Activated CD4-positive, CD25-positive, alpha-beta regulatory T cell treated with anti-CD3 and anti-CD28 coated beads, Interleukin-2, amount 50 U/mL, for 72 hours (primary cell): ENCODE measurements at places on chromosomes 12 and 14.

GRCh38 chr12:81627336-81628189 is 131.6 kb downstream of the PPFIA2 start:
- DNase-seq: no peak

GRCh38 chr14:88078525-88078924 is 73.6 kb downstream of the GPR65 start:
- no peak for DNase-seq

GRCh38 chr12:119869720-119870119 is 7.4 kb downstream of the CIT start:
- no peak for DNase-seq

- no peak for DNase-seq
Observed at GRCh38 chr12:70842942-70843341, 77.6 kb downstream of the PTPRR start.

DNA sequence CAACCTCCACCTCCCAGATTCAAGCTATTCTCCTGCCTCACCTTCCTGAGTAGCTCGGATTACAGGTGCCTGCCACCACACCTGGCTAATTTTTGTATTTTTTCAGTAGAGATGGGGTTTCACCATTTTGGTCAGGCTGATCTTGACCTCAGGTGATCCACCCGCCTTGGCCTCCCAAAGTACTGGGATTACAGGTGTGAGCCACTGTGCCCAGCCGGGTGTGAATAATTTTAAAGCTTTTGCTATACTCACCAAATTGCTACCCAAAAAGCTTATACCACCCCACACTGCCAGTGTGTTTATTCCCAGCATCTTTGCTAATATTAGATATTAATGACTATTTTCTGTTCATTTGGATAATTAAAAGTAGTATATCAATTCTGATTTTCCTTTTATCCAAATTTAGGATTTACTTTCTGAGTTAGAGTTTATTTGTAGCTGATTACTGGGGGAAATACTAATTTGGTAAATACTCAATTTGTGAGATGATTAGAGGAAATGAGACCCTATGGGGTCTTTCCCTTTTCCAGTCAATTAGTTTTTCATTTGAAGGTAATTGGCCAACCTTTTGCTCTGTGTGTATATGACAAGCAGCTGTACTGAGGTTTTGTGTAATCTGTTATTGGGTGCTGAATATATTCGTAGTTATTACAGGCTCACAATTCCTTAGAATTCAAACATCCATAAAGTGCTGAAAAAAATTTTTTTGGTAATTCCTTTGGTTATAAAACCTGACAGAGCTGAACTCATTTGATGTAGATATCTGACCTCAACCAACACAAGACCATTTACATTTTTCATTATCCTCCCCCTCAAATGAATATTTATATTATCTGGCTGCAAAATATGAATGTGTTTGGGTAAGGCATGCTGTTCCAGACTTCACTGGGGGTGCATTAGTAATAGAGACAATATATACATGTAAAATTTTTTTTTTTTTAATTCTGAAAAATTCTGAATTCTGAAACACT is 73.6 kb downstream of the ANO6 start:
- no peak for DNase-seq

- no peak for DNase-seq
Observed at GRCh38 chr12:62686938-62687337, 220.3 kb downstream of the MON2 start.

GRCh38 chr12:27355486-27355885 is 22.9 kb downstream of the BMAL2 start:
- no peak for DNase-seq

DNA sequence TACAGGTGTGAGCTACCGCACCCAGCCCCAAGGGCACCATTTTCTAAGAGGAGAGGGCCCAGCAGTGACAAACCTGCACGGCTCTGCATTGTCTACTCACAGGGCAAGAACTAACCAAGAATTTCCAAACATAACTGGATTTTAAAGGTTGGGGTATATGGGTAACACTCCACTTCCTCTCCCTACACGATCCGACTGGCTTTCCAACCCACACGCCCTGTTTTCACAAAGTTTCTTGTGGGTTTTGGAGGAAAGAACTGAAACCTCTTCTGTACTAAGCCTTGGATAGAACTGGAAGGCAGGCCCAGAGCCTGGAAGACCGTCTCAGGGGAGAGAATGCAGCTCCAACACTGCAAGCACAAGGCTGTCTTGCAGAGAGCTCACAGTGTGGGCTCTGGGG is 24.9 kb downstream of the SNRNP35 start:
- DNase-seq: no peak

DNA sequence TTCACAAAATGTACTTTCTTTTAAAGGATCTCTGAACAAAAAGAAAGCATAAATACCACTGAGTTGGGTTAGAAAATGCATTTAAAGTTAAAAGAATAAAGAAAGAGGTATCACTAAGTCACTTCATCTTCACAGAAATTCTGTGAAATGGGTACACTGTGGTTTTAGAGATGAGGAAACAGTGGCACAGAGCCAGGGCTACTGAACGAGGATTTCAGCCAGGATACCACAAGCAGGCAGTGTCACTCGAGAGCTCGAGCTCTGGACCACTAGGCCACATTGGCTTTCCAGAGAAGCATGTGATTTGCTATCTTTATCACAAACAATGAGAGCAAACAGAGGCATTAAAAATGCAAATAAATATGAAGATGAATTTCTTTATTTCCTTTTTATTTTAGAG is 51.0 kb downstream of the WDHD1 start:
- no peak for DNase-seq

- DNase-seq: no peak
Observed at GRCh38 chr12:65607401-65607841, 216.9 kb upstream of the HMGA2 start.

- no peak for DNase-seq
Observed at GRCh38 chr14:99157676-99158075, 114.3 kb downstream of the BCL11B start.

- DNase-seq: peak; percentile 41
Observed at GRCh38 chr12:49903700-49904423, at the start of gene FAIM2. Gene FAIM2 (minus strand): TSS chr12:49903900. CDS start chr12:49903792, 108 bp downstream.

DNA sequence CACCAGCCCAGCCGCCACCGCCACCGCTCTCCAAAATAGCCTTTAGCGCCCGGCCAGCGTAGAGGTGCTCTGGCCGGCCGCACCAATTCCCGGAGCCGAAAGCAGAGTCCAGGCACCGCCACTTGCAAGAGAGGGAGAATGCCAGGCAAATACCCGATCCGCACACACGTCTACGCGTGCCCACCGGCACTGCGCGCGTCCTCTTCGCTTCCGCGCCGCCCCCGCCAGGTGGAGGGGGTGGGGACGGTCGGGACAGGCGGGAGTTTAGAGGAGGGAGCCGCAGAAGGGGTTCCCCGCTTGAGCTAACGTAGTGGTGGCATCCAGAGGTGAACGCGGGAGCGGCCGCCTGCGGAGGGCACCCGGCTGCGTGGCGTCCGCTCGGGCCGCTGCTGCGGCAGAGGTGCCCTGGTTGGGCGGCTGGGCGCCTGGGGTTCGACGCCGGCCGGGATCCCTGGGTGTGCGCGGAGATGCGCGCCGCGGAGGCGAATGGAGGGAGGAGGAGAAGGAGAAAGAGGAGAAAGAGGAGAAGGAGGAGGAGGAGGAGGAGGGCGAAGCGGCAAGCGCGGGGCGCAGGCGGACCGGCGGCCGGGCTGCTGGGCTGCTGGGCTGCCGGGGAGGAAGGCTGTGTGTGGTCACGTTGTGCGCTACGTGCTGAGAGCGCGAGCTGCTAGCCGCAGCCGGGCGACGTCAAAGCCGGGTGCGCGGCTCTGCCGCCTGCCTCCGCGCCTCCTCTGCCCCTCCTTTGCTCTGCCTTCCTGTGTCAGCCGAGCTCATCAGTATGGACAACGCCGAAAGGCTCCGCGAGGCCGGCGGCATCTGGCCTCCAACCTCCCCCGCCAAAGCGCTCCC is at the start of gene MDGA2:
Gene MDGA2 (minus strand): TSS at position 140 of the 849 bp plus-strand sequence.
- DNase-seq: no peak

GRCh38 chr14:33527023-33527634 is 423.7 kb downstream of the EGLN3 start:
- no peak for DNase-seq

GRCh38 chr12:11719678-11720099 is 70.2 kb downstream of the ETV6 start:
- no peak for DNase-seq

GRCh38 chr12:6452245-6452943 is 552 bp downstream of the TAPBPL start:
- no peak for DNase-seq

DNA sequence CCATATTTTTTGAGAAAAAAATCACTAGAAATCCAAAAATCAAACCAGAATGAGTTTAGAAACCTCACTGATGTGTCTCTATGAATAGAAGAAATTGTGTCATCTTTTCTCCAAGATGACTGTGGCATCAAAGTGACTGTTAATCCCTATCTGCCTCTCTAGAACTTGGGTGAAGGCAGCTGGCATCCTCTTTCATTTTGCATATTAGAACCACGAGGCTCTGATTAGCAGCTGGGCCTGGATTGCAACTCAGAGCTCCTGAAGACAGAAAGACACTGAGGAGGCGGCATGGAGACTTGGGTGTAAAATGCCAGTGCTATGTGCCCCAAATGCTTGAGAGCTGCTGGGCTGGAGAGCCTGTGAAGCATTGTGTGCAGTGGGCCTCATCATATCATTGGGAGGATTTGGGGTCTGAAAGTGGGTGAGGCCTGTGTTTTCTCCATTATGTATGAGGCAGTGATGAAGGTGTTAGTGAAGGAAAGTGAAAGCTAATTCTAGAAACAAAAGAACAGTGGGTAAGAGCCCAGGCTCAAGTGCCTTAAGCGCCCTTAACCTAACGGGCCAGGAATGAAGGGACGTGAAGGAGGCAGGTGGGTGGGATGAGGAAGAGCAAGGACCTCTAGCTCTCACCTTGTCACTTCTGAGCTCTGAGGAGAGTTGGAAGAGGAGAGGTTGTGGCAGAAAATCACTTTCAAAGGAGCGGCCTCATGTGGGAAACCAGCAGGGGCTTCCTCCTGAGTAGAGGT is 26.2 kb downstream of the NKX2-8 start:
- DNase-seq: no peak

DNA sequence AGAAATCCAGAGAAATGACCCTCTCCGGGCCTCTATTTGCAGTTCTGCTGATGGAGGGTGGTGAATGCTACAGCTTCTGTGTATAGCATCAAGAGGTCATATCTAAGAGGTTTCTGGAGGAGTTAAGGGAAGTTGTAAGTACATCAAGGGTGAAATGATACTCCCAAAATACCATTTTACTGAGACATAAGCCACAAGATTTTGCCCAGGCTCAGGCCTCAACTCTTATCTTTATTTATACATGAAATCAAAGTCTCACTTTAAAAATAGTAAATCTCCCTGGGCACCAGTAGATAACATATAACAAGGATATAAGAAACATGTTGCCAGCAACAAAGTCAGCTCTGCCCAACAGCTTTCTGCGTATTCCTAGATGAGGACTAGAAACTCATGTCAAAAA is 40.4 kb downstream of the NIN start:
- DNase-seq: no peak

DNA sequence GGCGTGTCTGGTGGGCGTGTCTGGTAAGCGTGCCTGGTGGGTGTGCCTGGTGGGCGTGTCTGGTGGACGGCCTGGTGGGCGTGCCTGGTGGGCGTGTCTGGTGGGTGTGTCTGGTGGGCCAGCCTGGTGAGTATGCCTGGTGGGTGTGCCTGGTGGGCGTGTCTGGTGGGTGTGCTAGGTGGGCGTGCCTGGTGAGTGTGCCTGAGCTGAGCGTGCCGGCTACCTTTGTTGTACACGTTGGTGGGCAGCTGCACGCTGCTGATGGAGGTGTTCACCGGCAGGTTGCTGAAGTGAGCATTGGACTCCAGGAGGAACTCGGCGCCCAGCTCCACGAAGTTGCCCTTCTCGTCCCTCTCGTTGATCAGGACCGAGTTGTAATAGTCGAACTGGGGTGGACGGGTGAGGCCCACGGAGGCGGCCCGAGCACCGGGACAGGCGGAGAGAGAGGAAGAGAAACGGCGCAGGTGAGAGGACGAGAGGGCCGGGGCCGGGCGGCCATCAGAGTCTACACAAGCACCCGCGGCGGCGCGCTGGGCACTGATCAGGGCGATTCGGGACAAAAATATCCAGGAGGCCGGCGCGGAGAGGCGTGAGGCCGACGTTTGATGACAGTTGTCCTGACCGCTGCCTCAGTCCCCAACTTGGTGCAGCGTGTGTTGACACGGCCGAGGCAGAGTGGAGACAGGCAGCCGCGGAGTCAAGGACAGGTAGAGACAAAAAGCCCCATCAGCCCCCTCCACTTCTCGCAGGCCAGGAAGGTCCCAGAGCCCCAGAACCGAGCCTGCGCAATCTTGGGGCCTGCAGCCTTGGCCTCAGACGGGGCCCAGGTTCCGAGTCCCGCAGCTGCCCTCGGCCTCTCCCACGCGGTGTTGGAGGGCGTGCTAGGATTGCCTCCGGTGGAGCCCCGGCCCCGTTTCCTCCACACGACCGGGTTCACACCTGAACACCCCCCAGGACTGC is 10.5 kb downstream of the CACNA2D4 start:
- peak; percentile 31 for DNase-seq

DNA sequence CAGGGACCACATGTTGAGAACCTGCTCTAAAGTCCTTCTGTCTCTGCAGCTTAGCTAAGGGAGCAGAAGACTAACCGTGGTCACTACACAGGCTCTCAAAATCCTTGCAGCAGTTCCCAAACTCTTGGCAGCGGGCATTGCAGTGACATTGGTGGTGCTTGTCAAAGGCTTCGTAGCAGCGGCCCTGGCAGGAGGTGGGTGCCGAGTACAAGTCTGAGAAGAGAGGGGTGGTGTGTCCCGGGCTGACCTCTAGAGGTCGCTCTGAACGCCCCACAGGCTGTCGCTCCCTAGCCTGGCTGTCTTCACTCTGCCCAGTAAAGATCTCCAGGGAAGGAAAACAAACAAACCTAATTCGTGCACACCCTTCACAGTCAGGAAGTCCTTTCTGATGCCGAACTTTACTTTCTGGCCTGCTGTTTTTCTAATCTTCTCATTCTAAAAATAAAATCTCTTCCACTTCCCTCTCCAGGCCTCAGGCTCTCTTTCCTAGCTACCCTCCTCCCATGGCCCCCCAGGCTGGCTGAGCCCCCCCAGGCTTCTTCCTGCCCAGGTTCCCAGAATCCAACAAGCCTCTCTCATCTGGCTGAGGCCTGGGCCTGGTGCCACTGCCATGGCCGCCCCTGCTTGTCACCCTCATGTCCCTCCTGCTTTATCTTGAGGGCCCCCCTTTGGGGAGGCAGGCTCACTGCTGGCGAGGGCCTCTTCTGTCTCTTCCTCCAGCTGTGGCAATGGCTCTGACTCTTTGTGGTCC is 7.7 kb downstream of the ENDOU start:
- no peak for DNase-seq

DNA sequence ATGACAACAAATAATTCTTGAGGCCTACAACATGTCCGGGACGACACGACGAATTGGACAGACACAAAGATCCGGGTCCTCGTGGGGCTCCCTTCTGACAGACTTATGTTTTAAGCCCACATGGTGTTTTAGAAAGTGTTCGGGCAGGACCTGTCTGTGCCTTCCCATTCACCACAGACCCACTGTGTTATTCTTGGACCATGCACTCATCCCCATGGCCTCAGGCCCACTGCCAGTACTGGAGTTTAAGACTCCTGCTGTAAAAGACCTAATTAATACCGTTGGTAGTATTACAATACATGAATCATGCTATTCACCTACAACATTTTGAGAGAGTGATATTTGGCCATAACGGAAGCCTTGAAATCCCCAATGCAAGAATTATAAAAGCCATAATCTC is 20.0 kb downstream of the SLC15A4 start:
- DNase-seq: no peak
